Heart left ventricle (tissue), 16 donors: ENCODE measurements at places on chromosomes 12 and 14.
A peak's percentile ranks its signal among the peaks of the same experiment; 100 is the strongest.

DNA sequence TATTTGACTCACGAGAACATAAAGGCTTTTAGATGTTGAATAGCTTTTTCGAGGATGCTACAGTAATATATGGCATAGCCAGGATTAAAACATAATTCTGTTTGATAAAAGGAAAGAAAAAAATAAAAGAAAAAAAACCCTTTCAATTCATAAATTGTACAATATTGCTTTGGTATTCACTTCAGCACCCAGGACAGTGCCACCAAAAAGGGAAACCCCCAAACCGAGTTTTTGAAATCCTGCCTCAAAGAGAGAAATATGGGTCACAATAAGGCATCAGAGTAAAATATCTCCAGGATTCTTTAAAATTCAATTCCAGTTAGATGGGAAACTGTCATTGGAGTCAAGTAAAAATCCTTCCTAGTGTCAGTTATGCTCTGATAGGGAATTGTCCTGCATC is 551.2 kb upstream of the SEL1L start:
- DNase-seq, result no peak

DNA sequence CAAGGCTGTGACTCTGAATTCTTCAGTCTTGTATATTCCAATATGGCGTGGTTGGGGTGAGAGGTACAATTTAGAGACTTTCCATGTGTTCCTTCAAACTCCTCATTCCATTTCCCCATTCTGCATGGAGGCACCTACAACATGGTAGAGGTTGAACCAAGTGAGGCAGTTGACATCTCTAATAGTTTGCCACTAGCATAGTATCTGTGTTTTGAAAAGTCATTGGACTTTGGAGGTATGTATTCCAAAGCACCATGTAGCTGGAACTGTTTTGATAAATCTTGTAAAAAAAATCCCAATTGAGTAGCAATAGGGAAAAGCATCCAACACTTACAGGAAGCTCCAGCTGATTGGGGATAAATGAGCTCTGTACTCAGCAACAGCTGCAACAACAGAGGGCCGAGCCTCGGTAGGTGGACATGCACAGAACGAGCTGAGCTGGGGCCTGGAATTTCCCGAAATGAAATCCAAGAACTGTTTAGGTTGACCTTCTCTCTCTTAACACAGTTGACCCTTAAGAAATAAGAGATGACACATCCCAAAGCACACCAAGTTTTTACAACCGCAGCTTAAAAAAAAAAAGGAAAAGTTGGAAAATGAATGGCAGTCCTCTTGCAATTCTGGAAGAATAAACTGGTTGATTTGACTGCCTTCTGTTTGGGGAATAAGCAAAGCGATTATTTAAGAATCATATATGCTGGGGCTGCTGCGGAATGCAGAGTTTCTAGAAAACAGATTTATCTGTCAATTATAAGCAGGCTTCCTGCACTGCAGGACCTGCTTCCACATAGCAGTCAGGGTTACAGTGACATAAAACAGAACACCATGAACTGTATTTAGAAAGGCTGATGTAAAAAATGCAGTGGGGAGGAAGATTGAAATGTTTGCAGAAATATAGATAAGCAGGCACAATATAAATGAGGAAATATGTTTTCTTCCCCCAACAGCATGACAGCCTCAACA is 194.6 kb upstream of the KRR1 start:
- peak; percentile 70 for DNase-seq

GRCh38 chr12:13198876-13199275 is 2.4 kb downstream of the EMP1 start:
- DNase-seq, result no peak

- DNase-seq, result peak; percentile 11
Observed at GRCh38 chr12:64452559-64453329, 824 bp downstream of the TBK1 start.

DNA sequence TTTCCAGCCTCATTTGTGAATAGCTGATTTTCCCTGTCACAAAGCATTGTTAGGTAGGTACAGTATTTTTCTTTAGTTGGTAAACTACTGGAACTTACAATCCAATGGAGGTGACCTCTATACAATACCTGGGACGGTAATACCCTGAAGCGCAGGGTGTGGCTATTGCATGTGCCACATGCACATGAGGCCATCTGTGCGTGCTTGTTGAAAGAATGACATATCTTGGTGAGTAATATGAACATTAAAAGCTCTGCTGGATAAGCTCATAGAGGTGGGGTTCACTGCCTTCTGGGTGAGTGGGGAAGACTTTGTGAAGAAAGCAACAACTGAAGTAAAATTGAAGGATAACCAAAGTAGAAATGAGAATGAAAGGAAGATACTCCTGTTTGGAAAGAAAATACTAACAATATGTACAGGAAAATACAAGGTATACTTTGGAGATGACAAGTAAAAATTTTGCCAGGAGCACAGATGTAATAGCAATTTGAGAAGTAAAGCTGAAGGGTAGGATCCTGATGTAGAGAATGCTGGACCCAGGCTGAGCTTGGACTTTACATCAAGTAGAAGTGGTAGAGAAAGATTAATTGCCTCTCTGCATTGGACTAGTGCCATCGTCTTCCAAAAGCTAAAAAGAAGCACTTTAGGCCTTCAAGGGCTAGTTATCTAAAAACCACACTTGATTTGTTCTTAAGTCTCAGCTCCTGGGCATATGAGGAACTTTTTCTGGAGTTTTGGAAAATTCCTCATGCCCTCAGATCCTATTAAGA is 97.1 kb downstream of the SLC38A6 start:
- DNase-seq, result no peak

DNA sequence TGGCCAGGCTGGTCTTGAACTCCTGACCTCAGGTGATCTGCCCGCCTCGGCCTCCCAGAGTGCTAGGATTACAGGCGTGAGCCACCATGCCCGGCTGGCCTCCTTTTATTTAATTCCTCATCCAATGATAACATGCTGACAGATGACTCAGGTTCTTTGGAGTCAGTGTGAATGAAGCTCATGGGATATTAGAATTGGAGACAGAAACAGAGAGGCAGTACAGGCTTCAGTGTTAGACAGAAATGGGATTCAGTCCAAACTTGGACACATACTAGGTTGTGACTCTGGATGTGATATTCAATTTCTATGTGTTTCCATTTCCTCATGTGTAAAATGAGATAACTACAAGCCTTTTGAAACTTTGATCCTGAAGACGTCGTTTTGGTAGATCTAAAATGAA is 47.3 kb downstream of the PDE3A start:
- DNase-seq, result no peak

DNA sequence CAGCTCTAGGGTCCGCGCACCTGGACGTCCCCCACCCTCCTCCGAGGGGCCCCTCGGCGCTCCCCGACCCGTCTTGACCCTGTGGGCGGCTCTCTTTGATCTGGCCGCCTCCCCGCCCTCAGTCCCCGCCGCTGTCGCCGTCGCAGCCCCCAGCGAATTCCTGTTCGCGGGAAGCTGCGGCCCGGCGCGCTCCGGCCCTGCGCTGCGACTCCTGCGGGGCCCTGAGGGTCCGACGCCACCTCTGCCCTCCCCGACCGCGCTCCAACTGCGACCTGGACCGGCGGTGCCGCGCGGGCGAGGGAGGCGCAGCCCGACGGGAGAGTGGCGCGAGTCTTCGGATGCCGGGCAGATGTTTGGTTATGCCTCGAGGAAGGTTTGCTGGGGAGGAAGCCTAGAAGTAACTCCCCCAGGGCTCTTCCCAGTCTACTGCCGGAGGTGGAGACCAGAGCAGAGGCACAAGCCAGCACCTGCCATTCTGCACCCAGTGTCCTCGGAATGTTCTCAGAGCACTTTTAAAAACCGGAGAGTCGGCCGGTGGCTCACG is 440 bp upstream of the ISM2 start:
- no peak for DNase-seq

- no peak for DNase-seq
Observed at GRCh38 chr14:89121968-89122620, 294.9 kb downstream of the FOXN3 start.

- DNase-seq, result no peak
Observed at GRCh38 chr12:5220835-5221234, 177.2 kb downstream of the KCNA5 start.

DNA sequence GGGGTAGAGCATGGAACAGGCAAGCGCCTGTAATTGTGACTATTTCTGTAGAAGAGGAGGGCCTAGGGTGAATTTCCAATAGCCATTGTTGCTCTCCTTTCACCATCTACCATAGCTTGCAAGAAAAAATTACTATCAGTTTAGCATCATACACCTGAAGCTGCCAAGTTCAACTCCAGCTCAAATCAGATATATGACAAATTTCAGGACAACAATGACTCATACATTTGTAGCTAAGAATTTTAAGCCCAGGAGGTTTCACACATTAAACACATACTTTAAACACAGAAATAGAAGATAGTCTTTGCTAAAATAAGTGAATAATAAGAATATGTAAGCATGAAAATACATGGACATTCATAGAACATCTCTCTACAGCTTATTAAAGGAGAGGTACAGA is 17.6 kb upstream of the G2E3 start:
- DNase-seq, result no peak

DNA sequence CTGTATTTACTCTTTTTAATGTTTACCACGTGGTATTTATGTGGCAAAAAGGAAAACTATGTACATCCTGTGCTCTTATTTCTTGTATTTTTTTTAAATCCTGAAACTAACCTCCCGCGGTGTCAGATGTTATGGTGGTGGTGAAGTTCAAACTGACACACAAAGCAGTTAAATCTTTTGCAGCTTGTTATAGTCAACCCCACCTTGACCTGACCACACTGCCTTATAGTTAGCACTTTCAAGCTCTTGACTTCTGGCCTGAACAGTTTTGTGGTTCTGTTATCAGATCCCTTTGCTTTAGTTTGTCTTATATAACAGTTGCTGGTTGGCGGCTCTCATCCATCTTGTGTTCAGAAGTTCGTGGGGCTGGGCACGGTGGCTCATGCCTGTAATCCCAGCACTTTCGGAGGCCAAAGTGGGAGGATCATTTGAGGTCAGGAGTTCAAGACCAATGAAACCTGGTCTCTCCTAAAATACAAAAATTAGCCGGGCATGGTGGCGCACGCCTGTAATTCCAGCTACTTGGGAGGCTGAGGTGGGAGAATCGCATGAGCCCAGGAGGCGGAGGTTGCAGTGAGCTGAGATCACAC is 2.1 kb downstream of the UNG start:
- DNase-seq, result no peak

DNA sequence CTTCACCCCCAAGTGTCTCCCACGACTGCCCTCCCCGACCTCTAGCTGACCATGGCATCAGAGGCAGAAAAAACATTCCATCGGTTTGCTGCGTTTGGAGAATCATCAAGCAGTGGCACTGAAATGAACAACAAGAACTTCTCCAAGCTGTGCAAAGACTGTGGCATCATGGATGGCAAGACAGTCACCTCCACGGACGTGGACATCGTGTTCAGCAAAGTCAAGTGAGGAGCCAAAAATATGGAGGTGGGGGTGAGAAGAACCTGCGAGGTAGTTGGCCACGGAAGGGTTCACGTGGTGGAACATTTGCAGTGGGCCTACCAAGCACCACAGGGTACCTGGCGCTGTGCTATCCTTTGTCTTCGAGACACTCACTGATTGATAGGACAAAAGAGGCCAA is 514 bp downstream of the TPPP2 start:
- DNase-seq, result no peak

GRCh38 chr12:93918262-93918661 is 230.1 kb upstream of the PLXNC1 start:
- no peak for DNase-seq

GRCh38 chr14:85728476-85729065 is 198.6 kb downstream of the FLRT2 start:
- no peak for DNase-seq

DNA sequence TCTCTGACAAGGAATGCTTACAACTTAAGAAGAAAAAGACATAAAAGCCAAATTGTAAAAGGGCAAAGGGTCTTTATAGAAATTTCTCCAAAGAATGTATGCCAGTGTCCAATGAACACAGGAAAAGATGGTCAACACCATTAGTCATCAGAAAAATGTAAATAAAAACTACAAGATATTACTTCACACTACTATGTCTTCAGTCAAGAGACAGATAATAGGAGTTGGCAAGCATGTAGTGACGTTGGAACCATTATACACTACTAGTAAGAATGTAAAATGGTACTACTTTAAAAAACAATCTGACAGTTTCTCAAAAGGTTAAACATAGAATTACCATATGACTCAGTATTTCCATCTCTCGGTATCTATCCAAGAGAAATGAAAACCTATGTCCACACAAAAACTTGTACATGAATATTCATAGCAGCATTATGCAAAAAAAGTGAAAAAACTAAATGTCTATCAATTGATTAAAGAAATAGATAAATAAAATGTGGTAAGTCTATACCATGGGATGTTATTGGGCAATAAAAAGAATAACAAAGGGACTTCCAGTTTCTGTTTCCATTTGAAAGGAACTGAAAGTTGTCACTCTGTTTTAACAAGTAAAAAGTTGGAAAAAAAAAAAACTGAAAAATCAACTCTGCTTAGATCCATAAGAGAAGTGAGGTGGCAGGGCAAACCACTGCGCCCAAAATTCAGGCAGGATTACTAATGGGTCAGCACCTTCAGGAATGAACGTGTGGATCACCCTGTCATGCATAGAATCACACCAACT is 69.8 kb downstream of the ALG10B start:
- DNase-seq, result no peak

DNA sequence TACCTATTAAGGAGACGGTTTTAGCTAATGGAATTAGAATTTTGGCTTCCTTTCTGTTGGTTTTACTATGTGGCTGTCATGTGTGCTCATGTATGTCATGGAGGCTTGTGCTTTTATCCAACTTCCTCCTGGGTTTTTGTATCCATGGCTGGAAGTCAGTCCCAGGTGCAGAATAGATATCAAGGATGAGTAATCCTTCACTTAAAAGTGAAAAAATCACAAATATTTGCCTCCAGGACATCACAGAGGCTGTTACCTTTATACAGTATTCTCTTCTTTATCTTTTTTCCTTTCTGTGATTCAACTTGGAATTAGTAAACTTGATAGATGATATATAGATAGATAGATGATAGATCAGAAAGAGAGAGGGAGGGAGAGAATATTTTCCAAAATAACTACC is 706.8 kb downstream of the GALC start:
- no peak for DNase-seq

GRCh38 chr12:102197789-102198188 is at the start of gene PMCH:
Gene PMCH, minus strand, starts transcription at chr12:102197833. Its CDS starts 63 bp downstream, at chr12:102197770.
- DNase-seq, result no peak

DNA sequence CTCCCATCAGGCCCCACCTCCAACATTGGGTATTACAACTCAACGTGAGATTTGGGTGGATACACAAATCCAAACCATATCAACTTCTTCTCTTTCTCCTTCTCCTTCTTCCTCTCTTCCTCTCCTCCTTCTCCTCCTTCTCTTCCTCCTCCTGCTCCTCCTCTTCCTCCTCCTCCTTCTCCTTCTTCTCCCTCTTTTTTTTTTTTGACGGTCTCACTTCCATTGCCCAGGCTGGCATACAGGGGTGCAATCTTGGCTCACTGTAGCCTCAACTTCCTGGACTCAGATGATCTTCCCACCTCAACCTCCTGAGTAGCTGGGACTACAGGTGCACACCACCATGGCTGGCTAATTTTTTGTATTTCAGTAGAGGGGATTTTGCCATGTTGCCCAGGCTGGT is 11.4 kb upstream of the NUBPL start:
- no peak for DNase-seq

DNA sequence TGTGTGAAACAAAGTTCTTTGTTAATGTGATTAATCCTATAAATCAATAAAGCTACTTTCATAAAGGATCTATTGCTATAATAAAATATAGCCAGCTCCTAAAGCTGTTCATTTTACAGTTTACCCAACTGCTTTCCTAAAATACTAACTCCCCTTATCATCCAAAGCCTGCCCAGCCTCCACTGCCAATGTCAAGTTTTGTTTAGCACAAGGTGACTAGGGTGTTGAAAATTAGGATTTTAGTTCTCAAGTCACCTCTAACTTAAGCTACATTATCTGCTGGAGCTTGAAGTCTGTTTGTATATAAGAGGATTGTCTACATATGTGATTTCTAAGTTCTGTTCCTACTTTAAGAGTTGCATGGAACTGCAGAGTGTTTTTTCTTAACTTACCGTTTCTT is 86.3 kb downstream of the CCER1 start:
- no peak for DNase-seq
